GM03348 (cell line): ENCODE measurements at places on chromosomes 13 and 19.

GRCh38 chr13:96952595-96952994 lies 41.7 kb downstream of the OXGR1 start:
- no peak for DNase-seq

DNA sequence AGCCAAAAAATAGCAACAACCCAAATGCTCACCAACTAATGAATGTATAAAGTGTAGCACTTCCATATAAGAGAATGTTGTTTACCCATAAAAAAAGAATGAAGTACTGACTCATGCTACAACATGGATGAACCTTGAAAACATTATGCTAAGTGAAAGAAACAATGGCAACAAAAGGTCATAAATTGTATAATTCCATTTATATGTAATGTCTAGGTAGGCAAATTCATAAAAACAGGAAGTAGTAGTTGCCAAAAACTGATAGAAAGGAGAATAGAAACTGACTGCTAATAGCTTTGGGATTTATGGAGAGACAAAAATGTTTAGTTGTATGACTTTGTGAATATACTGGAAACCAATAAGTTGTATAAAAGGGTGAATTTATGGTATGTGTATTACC lies 21.6 kb downstream of the MYCBP2 start:
- DNase-seq, result no peak

- no peak for DNase-seq
Measured at GRCh38 chr19:29016926-29017760, 195.8 kb downstream of the UQCRFS1 start.

DNA sequence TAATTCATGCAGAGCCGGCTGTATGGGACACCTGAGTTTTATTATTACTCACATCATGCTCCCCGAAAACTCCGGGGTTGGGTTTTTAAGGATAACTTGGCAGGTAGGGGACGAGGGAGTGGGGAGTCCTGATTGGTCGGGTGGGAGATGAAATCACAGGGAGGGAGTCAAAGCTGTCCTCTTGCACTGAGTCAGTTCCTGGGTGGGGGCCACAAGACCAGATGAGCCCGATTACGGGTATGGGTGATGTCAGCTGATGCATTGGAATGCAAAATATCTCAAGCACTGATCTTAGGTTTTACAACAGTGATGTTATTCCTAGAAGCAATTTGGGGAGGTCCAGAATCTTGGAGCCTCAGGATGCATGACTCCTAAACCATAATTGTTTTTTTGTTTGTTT lies 18.6 kb upstream of the COG3 start:
- peak; percentile 46 for DNase-seq

DNA sequence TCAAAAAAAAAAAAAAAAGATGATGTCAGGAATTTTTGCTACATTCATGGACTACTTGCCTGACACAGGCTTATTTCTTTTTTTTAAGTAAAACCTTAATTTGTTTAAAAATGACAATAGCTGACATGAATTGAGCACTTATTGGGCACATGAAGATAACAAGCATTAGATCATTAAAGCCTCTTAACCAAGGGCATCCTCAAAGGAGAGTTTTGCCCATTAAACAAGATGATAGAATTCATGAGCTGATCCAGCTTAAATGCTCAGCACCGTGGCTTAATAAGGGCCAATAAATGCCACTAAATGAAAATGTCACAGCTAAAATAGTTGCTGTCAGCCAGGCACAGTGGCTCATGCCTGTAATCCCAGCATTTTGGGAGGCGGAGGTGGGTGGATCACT lies 19.3 kb downstream of the FBXO17 start:
- DNase-seq, result no peak

DNA sequence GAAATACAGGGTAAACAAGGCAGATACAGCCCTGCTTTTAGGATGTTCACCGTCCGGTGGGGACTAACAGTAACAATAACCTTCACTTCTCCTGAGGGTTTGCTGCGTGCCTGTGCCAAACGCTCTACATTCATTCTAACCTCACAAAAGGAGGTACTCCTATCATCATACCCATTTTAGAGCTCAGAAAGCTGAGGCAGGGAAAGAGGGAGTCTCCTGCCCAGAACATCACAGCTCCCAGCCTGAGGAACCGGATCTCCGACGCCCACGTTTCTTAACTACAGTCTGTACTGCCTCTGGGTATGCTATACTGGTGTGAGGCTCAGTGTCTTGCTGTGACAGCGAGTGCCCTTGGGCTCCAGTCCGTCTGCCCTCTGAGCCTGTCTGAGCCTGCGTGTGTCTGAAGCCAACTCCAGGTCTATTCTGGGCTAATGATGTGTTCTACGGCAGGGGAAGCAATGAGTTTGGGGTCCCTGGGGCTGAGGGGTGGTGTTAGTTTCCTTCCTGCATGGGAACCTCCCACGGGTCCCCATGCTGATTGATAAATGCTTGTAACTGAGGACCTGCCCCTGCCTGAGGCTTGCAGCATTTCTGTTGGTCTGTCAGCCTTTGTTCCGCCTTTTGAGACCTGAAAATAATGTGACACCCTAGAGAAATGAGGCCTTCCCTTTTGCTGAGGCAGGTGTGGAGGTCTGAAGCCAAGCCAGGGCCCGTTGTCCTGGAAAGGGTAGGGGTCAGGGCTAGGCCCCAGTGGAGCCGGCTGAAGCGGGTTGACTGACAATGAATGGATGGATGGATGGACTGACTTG lies 4.9 kb downstream of the LIPE start:
- DNase-seq, result no peak

DNA sequence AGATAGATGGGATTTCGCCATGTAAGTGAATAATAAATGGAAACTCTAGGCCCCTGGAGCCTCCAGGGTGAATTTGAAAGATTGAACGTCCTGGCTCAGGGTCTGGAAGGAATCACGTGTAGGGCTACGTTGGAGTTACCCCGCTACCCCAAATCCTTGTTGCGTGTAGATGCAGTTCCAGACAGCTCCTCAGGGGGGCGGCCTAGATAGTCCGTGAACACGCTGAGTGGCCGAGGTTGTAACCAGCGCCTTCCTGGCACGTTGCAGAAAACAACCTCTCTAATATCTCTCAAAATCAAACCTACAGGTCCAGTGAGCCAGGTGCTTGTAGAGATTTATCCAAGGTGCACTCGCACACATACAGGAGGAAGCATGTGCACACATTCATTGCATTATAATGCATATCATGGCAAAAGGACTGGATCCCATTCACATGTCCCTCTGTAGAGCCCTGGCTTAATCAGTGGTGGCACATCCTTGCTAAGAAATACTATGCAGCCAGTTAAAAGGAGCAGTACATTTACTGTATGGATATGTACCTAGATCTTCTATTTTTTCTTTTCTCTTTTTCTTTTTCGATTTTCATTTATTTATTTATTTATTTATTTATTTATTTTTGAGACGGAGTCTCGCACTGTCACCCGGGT lies 2.5 kb upstream of the KEAP1 start:
- peak; percentile 79 for DNase-seq

GRCh38 chr19:57068311-57068710 lies 51.5 kb upstream of the USP29 start:
- DNase-seq, result no peak

DNA sequence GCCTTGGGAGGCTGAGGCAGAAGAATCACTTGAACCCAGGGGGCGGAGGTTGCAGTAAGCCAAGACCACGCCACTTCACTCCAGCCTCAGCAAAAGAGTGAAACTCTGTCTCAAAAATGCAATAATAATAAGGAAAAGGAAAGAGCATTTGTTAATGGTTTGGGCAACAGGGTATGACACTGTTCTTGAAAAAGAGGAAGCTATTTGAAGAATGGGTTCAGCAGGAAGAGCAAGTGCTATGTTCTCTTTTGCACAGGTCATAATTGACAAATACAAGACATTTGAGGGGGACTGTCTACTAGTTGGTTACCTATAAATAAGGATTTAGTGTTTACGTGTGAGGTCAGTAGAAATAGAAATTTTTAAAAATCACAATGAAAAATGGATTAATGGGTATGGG lies 218.3 kb downstream of the DCT start:
- no peak for DNase-seq

DNA sequence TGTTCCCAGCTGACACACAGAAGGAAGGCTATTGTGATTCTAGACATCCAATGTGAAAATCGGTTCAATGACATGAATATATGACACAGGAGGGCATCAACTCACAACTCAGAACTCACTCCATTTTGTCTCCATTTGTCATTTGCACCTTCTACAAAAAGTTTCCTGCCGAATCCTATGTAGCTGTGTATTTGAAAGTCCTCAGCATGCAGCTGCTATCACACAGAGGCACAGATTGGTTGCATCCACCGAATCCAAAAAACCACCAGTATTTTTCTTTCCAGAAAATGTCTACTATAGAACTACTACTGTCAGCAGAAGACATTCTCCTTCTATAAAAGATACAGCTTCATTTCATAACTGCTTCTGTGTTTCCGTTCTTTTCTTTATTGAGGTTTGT lies 13.3 kb downstream of the PCDH9 start:
- no peak for DNase-seq

DNA sequence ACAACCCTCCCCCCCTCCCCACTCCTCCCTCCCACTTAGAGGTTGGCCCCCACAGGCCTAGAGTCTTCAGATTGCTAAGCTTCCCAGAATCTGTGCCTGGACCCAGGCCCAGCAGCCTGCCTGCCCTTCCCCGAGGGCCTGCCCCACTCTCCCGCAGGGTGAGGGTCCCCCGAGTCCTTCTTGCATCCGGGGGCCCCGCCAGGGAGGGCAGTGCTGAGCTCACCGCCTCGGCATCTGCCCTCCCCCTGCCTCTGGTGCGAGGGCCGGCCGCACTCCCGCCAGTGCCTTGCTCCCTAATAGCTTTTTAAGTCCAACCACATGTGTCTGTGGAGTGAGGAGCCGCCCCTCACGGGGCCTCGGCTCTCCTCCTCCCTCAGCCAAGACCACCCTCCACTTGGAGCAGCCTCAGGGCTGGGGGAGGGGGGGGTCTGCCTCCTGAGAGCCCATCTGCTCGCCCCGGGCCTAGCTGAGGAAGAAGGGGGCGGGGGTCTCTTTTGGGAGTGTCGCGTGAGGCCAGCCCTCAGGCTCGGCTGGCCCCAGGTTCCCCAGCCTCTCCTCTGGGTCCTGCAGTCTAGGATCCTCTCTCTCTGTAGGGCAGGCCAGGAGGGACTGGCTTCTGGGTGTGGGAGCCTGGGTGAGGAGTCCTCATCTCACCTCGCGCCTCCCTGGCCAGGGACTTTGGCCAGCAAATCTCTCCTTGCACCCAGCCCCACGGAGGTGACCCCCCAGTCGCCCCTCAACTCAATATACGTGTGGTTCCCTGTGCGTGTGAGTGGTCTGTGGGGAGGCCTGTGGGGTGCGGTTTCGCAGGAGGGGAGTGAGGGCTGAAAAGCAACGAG lies 47.2 kb downstream of the LYL1 start:
- peak; percentile 95 for DNase-seq

GRCh38 chr19:40702337-40703012 lies 12.0 kb upstream of the NUMBL start:
- peak; percentile 62 for DNase-seq

GRCh38 chr13:93409001-93409400 lies 182.4 kb downstream of the GPC6 start:
- no peak for DNase-seq

- peak; percentile 88 for DNase-seq
Measured at GRCh38 chr19:2266183-2266993, 10.2 kb upstream of the JSRP1 start.

DNA sequence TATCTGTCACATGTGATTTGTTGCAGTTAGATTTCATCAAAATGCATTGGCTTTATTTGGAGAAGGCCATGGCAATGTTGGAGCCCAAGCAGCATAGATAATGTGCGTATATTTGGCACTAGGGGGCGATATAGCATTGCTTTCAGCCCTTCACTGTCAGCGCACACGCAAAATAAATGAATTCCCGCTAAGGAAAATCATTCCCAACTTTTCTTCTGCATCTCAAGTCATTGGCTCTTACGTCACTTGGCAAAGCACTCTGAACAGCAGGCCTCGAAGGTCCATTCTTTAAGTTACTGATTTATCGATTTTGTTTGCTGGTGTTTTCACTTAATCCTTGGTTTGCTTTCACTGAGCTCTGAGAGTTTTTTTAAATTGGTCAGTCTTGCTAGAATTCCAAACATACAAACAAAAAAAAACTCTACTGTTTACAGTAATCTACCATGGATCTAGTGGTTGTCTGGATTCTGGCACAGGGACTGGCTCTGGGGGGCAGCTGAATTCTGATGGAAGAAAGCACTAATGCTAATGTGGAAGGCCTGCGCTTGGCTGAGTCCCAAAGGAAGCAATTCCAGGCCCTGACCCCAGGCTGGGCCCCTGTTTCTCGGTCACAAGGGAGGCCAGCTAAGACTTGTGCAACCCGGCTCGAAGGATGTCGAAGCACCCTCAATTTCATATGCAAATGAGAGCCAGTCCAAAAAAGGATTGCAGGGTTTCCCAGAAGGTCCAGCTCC lies 97.7 kb upstream of the IPO5 start:
- DNase-seq, result peak; percentile 83

DNA sequence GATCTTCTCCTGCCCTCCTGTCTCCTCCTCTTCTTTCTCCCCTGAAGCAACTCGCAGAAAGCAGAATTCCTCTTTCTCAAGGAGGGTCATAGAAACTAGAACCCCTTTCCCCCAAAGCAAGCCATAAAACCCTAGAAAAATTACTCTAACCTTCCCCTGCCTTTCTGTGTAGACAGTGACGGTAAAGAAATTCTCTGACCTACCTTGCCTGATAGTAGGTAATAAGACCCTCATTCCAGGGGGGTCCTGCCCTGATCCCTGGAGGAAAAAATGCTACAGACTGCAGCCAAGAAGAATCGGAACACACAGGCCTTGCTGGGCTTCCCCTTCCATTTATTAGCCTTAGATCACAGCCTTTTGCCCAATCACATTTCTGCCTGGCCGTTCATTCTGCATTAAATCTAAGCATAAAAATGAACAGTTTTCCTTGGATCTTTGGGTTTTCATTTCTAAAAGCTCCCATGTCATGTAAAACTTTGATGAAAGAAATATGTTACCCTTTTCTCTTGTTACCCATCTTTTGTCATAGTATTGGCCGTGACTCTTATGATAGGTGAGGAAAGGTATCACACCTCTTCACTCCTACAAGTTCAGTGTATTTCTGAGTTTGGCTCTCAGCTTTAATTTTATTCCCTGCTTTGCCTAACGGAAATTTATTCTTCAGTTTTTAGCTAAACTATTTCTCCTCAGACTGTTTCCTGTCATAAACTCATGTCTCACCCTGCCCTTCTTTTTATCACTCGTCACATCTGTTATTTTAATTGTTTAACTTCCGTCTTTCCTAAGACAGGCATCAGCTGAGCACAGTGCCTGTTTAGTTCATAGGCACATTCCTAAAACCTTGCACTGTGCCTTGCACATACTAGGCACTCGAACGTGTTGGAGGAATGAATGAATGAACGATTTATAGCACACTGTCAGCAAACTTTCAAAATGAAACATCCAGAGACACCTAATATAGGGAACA lies 20.4 kb upstream of the CPB2 start:
- DNase-seq, result no peak

- peak; percentile 74 for DNase-seq
Measured at GRCh38 chr13:76792731-76793347, 93.4 kb downstream of the KCTD12 start.
